ENCODE measurements at places on chromosomes 5 and 9. TPM values are rescaled to one million over a fixed set of nuclear protein-coding genes. Genes with fewer than 3 reads are reported as not detected.

GRCh38 chr9:105406369-105406768, 41.5 kb upstream of the FSD1L start:
- no peak for DNase-seq

DNA sequence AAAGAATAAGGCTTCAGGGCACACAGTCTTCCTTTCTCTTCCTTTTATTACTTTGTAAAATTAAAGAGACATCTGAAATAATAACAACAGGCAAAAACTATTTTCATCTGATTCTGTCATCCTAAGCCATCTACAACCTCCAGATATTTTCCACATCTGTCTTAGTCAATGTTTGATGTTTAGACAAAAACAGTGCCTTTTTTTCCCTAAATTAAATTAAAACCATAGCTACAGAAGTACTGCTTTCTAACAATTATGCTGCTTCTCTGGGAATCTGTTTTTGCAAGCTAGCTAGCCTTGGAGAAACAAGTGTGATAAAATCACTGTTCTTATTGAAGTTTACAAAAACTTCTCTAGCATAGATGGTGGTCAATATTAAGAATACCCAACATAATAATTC, 95.4 kb downstream of the KIAA0825 start:
- no peak for DNase-seq

SPATA31C1 gene
- total RNA-seq = not detected

TMEM171 gene
- total RNA-seq = not detected

CDC20B gene
- total RNA-seq = not detected

DNA sequence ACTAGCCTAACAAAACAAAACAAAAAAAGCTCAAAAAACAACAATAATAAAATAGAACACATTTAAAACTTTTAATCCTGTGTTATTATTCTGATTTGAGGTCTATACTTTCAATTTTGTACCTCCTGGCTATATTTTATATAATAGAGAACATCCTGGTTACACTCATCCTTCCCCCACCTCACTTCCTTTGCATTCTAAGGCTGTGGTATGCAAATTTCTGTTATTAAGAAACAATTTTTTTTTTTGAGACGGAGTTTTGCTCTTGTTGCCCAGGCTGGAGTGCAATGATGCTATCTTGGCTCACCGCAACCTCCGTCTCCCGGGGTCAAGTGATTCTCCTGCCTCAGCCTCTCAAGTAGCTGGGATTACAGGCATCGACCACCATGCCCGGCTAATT, 3.1 kb upstream of the RPL37 start:
- no peak for DNase-seq

DNA sequence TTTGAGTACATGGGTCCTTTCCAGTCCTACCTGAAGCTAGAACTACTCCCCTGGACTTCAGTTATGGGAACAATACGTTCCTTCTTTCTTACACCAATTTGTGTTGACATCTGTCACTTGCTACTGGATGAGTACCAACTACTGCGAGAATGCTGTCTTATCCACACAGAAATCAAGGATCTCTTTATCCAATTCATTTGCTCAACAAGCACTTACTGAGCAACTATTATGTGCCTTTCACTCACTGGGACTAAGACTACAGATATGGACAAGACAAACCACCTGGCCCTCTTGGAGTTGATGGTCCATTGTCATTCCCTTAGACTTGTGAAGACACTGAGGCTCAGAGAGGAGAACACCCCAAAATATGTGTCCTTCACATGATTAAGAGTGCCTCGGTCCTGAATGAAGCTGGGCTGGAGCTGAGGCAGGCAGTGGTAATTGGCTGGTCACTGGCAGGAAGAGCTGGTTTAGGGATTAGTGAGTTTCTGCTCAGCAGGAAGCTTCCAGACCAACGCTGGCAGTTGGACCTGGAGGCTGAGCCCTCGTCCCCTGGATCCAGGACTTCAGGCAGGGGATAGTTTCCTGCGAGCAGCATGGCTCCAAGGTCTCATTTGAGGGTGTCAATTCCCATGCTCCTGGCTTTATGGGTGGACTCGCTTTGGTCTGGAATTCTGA, 8.4 kb upstream of the ARSI start:
- DNase-seq = no peak

GRCh38 chr5:59260200-59260599, 633.3 kb downstream of the PDE4D start:
- DNase-seq = no peak

GRCh38 chr5:179230061-179230461, 115.2 kb downstream of the ADAMTS2 start:
- no peak for DNase-seq

DNA sequence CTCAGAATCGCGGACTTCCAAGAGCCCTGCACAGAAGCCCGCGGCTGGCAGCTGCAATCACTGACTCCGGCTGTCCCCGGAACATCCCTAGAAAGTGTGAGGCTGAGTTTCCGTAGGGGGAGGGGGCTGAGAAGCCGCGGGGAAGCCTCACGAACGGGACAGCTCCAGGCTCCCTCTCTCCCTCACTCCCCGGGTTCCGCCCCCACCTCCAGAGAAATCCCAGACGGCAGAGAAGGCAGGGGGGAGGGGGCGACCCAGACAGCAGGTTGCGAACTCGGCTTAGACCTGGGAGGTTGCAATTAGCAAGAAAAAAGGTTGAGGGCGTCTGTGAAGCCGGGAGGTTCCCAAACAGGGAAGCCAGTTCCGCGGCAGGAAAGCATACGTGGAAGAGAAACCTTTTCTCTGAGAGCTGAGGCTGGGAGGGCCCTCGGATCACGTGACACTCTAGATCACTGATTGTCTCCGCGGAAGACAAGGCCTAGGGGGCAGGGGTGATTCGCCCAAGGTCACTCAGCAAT, 73.8 kb upstream of the CPLX2 start:
- DNase-seq = no peak

GRCh38 chr5:35890021-35891020, 33.6 kb downstream of the IL7R start:
- no peak for DNase-seq

TNC gene
- total RNA-seq = not detected

GRCh38 chr9:112421771-112422222, 41.9 kb downstream of the HSDL2 start:
- no peak for DNase-seq

DNA sequence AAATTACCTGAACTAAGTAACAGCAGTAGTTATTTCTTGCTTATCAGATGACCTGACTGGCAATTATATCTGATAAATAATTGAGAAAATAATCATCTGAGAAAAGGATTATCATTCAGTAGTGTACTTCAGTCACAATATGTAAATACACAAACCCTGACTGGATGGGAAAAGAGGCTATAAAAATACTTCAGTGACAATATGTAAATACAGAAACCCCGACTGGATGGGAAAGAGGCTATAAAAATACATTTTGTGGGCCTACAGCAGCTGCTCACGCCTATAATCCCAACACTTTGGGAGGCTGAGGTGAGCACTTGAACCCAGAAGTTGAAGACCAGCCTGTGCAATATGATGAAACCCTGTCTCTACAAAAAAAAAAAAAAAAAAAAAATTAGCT, 11.1 kb downstream of the UBAP2 start:
- no peak for DNase-seq

WDR38 gene
- not detected for total RNA-seq
